ENCODE measurements at places on chromosomes 11 and 22.
A peak's percentile ranks its signal among the peaks of the same experiment; 100 is the strongest.

GRCh38 chr11:69030301-69030700, 17.3 kb upstream of the MRGPRF start:
- DNase-seq, result no peak

- DNase-seq, result no peak
These were observed 616.3 kb downstream of the INSC start for GRCh38 chr11:15730995-15731385.

- DNase-seq, result no peak
These were observed 72.9 kb upstream of the SEPTIN5 start for GRCh38 chr22:19641254-19641982.

- no peak for DNase-seq
These were observed 1003.3 kb upstream of the CCDC90B start for GRCh38 chr11:84289381-84289906.

DNA sequence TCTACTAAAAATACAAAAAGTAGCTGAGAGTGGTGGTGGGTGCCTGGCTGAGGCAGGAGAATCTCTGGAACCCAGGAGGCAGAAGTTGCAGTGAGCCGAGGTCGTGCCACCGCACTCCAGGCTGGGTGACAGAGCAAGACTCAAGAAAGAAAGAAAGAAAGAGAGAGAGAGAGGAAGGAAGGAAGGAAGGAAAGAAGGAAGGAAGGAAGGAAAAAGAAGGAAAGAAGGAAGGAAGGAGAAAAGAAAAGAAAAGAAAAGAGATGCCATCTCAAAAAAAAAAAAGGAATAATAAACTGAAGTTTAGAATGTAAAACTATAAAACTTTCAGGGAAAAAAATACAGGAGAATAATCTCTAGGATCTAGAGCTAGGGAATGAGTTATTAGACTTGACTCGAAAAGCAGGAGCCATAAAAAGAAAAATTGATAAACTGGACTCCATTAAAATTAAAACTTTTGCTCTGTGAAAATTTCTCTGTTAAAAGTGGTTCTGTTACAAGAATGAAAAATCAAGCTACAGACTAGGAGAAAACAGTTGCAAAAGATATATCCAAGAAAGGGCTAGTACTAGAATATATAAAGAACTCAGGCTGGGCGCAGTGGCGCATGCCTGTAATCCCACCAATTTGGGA, 13.4 kb upstream of the SEPTIN5 start:
- DNase-seq, result no peak

GRCh38 chr11:37533830-37534229, 935.8 kb upstream of the RAG2 start:
- DNase-seq, result no peak

GRCh38 chr11:32358729-32359128, 76.6 kb downstream of the WT1 start:
- no peak for DNase-seq

- DNase-seq, result no peak
These were observed 117.7 kb downstream of the KCNC1 start for GRCh38 chr11:17852246-17852645.

DNA sequence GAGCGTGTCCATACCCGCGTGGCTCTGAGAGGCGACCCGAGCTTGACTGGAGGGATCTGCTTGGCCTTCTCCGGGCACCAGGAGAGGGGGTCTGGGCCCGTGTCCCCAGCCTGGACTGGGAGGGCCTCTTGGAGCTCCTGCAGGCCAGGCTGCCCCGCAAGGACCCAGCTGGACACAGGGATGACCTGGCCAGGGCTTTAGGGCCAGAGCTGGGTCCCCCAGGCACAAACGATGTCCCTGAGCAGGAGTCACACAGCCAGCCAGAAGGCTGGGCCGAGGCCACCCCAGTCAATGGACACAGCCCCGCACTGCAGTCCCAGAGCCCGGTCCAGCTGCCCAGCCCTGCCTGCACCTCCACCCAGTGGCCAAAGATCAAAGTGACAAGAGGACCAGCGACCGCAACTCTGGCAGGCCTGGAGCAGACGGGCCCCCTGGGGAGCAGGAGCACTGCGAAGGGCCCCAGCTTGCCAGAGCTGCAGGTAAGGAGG, 38.2 kb downstream of the TRIOBP start:
- DNase-seq, result no peak

DNA sequence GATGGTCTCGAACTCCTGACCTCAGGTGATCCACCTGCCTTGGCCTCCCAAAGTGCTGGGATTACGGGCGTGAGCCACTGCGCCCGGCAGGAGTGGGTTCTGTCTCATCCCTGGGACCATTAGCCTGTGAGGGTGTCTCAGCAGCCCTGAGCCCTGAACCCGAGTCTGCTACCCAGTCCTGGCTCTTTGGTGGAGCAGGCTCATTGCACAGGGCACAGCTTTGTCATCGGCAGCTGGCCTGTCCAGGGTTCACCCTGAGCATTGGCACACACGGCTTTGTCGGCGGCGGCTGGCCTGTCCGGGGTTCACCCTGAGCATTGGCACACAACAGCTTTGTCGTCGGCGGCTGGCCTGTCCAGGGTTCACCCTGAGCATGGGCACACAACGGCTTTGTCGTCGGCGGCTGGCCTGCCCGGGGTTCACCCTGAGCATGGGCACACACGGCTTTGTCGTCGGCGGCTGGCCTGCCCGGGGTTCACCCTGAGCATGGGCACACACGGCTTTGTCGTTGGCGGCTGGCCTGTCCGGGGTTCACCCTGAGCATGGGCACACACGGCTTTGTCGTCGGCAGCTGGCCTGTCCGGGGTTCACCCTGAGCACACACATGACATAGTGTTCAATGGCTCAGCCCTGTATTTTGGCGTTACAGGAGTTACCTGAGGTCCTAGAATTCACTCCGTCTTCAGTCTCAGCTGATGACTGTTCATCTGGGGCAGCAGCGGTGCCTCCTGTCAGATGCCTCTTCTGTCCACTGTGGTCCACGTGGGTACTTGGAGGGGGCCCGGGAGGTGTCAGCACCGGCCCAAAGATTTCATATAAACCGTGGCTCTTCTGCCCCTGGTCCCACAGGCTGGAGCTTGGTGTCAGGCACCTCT, 1082.5 kb downstream of the BRD1 start:
- no peak for DNase-seq

DNA sequence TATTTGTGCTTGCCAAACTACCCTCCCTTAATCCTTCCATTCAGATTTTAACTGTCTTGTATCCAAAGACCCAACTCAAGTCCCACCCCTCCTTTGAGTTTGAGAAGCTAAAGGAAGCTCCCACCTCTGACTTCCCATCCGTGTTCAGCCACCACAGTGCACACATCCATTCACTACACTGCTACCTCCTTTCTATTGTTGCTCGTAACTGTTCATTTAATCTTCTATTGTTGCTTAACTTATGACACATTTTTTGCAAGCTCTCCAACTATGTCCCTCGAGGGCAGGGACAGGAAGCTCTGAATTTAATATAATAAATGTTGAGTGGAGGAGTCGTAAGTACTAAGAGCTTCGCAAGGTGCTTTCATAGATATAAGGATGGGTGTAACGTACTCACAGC, 10.4 kb downstream of the LARGE1 start:
- no peak for DNase-seq

DNA sequence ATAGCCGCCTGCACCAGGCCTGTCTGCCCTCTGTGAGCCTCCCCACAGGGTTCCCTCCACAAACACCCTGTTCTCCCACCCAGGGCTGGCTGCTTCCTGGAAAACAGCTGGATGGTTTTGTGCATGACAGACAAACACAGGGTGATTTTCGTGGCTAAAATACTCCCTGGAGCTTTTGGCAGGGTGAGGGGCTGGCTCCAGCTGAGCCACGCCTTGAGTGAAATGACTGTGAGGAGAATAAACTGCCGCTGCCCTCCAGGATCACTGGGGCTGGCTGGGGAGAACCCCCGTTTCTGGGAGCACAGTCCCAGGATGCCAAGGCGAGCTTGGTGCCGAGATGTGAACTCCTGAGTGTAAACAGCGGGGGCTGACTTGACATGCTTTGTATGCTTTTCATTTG, 20.3 kb upstream of the PPP6R3 start:
- DNase-seq, result peak; percentile 38

GRCh38 chr11:27119396-27119795, 78.8 kb downstream of the BBOX1 start:
- DNase-seq, result no peak

DNA sequence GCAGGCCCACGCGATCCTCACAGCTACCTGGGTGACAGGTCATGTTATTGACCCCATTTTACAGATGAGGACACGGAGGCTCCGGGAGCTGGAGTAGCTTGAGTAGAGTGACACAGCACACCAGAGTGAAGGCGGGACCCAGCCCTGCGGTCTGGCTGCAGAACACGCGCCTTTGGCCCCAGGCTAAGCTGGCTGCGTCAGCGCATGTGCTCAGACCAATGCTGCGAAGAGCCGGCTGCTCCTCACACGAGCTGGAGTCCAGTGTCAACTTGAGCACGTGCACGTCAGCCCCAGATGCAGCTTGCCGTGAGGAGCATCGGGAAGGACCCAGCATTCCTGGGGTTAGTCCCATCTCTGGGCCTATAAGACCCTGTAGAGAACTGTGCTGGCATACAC, 49.9 kb downstream of the SCUBE1 start:
- no peak for DNase-seq

DNA sequence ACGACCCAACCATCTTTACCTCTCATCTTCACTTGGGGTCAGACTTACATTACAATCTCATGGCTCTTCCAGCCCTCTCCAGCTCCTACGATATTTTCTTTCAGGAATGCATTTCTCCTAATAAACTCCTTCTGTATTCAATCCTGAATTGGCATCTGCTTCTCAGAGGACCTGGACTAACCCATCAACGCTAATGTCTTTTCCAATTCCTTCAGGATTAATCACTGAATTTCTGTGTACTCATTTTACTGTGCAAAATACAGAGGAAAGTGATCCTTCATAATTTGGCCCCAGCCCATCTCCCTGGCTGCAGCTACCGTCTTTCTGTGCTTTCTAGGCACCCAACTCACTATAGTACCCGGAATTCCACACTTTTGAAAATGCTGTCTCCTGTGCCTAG, 239.2 kb downstream of the METTL15 start:
- DNase-seq, result no peak

DNA sequence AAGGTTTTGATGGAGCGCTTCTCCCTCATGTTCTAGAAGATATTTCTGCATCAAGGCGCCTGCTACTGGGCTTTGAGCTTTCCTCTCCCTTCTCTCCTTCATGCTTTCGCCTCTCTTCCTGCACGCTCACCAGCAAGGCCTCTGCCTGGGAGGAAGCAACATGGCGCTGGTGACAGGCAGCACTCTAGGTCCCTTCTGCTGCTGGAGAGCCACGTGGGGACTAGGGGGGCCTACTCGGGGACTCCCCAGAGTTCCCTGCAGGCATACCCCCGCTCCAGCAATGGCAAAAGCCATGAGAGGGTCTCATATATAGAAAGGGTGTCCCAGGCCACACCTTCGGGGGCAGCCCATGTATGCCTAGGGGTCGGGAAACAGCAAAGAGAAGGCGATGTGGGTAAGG, 49.7 kb downstream of the GRIK4 start:
- DNase-seq, result no peak

DNA sequence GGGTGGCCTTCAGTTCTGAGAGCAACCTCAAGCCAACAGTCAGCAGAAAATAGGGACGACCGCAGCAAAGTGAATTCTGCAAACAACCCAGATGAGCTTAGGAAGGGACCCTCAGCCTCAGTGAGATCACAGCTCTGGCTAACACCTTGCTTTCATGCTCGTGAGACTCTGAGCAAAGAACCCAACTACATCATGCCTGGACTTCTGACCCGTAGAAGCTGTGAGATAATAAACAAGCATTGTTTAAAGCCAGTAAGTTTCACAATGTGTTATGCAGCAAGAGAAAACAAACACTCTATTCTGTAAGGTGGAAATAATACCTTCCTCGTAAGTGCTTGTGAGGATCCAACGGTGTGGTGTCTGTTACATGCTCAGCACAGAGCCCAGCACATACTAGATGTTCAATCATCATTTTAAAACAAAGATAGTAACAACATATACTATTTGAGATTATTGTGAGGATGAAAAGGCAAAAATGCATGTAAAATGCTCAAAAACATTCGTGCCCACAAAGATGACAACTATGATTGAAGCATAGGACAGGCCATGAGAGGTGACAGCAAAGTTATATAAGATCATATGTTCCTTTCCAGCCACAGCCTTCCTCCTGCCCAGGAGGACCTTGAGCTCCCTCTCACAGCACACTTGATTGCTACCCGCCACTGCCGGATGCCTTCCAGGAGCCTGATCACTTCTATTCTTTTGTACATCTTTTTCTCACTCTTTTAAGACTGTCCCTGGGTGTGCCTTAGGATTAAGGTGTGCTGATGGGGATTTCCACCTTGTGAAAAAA, 433.3 kb downstream of the BUD13 start:
- DNase-seq, result no peak

DNA sequence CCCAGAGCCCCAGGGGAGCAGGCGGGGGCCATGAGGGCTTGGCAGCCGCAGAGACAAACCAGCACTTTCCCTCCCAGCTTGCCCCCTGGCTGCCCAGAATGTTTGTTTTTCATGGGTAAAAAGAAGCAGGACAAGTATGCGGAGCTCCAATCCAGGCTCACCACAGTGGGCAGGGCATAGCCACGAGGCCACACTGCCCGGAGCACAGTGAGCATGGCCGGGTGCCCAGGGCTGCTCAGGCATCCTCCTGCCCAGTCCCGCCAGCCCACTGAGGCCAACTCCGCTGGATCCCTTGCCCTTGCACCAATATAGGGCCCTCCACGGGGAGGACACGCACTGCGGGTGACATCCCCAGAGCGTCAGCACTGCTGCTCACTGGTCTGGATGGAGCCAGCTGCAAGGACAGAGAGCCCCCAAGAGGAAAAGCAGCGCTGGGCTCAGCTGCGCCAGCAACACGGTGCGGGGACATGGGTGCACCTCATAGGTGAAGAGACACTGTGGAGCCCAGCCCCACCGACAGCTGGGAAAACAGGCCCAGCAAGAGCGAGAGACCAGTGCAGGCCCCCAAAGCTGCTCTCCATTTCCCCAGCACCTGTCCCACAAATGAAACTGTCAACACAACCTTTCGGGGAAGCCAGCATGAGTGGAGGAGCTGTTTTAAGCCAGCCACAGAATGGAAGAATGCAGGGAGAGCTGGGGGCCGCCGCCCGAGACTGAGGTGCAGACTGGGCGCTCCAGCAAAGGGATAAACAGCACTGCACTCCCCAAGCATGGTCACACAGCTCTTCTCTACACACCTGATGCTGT, 24.8 kb downstream of the ARVCF start:
- no peak for DNase-seq

- no peak for DNase-seq
These were observed 142.2 kb downstream of the FAM76B start for GRCh38 chr11:95647355-95647754.

GRCh38 chr11:85752890-85753581, 57.9 kb downstream of the SYTL2 start:
- no peak for DNase-seq

DNA sequence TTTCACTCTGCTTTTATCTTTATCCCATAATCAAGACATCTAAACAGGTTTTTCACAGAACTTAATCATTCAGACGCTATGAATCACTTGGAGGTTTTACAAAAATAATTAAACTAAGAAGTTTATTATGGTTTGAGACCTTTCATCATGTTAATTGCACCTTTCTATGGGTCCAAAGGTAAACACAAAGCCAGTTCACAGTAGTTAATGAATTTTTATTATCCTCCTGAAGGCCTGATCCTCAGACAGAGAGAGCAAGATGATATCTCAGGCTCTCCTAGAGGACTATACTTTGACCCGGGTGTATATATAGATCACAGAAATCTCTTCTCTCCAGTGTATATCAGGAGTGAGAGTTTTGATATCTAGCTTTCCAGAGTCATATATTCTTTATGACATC, 1044.3 kb upstream of the RAG2 start:
- DNase-seq, result no peak

GRCh38 chr11:32008880-32009551, 81.9 kb upstream of the RCN1 start:
- DNase-seq, result no peak
